Kidney (tissue), 22 donors: ENCODE measurements at places on chromosomes 12 and 14.

DNA sequence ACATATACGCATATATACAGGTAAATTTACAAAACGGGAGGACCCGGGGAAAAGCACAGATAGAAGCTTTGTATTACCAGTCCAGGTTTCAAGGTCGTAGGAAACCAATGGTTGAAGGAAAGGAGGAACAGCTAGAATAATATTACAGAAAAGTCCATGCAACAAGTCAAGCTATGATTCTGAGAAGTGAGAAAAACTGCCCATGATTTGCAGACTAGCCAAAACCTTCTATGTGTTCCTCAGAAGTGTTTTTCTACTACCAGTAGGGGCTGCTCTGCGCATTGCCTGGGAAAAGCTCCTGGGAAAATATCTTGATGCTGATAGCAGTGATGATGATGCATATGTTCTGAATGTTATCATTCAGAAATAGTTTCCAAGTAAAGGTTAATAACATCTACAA lies 2.2 kb downstream of the PDZRN4 start:
- DNase-seq: no peak

DNA sequence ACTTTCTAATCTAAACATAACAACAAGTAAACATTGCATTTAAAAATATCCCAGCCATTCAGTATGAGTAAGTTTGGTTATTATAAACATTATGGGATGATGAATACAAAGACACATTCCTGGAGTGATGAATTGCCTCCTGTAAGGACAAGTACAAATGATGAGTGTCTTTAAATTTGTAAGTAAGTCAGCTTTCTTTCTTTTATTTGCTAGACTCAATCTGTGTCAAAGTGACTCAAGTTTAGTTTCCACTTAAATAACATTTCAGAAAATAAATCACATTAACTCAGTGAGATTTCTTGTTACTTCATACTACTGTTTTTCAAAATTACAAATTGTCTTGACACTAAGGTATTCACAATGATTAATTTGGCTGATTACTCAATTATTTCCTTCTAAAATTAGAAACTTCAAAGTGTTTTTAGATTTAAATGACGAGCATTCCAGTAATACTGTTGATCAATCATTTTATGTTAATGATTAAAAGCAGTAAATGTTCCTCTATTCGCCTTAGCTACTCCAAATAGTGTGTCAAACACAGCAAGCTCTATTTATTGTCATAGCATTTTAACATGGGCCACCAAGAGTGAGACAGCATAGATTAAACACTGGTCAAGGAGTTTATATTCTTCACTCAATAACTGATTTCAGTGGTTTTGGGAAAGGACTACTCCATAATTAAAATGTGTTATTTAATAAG lies 658.0 kb upstream of the MDGA2 start:
- DNase-seq: no peak

DNA sequence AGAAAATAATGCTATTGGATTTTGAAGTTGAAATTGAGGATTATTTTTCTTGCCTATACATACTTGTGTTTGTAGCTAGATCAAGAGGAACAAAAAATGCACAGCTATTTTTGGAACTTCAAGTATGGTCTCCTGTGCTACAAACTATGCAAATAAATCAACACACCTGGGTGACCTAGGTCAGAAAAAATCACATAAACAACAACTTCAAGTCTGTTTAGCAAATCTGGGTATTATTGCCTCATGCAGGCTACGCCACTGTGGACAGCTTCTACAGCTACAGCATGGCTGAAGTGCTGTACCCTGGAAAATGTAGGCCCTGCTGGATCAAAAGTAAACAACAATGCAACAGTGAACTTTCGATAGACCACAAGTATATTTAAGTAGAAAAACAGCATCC lies 87.5 kb downstream of the SLC6A15 start:
- DNase-seq: no peak

GRCh38 chr12:77133566-77133965 lies 68.2 kb upstream of the E2F7 start:
- no peak for DNase-seq

- DNase-seq: peak; percentile 11
Observed at GRCh38 chr12:52604859-52605258, 3.6 kb upstream of the KRT72 start.

DNA sequence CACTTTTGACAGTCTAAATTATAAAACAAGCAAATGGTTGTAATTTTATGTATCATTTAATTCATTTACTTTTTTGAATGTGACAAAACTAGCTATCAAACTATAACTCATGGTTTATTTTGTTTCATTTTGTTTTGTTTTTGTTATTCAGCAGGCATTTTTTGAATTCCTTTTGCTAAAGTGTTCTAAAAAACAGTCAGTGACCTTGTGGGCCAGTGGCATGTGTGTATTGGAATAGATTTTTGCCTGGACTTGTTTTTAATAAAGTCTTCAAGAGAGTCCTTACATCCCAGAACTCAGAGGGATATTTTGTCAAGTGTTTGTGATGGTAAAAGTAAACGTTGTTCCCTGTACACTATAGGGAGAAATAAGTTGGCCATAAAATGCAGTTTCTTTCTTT lies 369.7 kb upstream of the SYT1 start:
- DNase-seq: peak; percentile 19

DNA sequence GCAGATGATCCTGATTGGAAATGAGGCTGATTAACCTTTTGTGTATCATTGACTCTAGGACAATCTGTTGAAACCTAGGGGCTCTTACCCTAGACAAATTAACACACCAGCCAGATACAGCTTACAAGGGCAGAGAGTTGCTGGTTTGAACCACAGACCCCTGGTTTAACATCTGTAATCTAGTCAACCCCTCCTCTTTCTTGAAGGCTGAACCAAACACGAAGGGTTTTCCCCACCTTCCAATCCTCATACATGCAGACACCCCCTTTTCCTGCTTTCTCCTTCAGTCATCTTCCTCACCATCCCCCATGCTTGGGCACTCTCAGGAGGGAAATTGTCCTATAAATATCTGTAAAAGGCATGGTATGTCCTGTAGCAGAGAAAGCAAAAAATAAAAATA lies 126.0 kb upstream of the HIF1A start:
- no peak for DNase-seq

GRCh38 chr12:114425031-114425626 lies 19.2 kb upstream of the TBX5 start:
- DNase-seq: no peak

DNA sequence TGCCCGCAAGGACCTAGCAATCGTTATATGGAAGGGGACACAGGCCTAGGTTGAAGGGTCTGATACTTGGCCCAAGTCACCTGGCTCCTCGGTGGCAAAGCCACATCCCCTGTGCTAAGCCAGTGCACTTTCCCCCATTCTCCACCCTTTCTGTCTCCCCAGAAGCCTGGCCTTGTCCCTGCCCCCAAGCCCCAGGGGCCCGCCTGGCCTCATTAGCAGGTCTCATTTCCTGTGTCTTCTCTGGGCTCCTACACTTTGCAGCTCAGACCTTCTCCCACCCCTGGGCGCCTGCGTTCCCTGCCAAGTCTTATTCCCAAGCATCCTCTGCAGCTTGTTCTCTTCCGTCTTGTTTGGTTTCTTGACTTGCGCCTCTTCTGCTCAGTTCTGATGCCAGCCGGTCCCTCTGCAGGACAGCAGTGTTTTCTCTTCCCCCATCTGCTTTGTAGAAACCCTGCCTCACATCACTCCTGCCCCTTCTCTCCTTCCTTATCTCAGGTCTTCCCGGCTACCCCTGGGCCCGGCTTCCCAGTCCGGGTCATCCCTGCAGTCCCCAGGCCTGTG lies 66.7 kb downstream of the SLC24A4 start:
- no peak for DNase-seq

GRCh38 chr12:104699489-104700190 lies 242.9 kb downstream of the CHST11 start:
- DNase-seq: no peak

GRCh38 chr12:127903146-127903545 lies 363.8 kb upstream of the TMEM132C start:
- DNase-seq: no peak

DNA sequence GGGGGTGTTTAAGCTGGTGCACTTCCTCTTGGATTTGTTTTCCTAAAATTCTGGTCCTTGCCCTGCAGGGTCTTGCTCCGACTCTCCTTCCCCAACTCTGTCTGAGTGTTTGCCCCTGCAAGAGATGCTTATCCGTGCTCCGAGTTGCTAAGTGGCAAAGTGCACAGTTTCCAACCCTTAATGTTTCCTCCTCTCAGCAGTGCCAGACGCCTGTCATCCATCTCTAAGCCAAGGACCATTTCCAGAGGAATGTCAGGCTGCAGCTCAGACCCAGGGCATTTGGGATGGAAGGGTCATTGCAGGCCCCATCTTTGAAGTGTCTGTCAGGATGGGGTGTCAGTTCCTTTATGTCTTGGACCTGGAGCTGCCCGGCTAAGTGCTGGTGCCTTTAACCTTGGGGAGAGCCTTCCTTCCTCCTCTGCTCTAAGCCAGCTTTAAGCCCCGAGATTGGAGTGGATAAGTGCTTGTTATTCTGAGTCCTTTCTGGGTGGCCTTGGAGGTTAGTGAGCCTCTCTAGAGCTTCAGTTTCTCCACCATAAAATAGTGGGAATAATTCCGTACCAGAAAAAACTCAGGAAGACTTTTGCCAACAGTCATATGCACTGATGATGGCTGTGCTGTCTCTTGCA lies 15.0 kb downstream of the WNT5B start:
- DNase-seq: no peak

- no peak for DNase-seq
Observed at GRCh38 chr12:9910716-9911421, 21.3 kb downstream of the CLEC2A start.

DNA sequence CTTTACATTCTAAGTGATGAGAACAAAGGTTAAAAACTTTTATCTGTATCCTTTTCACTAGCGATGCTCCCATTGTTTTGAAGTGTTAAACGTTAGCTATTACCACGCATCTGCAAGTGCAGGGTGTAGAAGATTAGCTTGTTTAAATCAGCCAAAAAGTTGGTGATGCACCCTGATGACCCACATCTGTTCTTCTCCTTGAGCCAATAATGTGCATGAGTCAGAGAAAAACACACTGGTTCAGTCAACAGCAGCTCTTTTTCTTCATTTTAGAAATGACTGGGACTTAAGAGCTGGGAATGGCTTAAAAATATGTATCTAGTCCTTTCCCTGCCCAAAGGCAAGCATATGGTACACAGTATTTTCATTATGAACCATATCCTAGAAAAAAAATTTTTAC lies 323.5 kb upstream of the PDE3A start:
- no peak for DNase-seq

GRCh38 chr12:45350861-45351260 lies 135.0 kb downstream of the ANO6 start:
- no peak for DNase-seq
